OCI-LY7 (cell line): ENCODE measurements at places on chromosomes 1 and 21.

DNA sequence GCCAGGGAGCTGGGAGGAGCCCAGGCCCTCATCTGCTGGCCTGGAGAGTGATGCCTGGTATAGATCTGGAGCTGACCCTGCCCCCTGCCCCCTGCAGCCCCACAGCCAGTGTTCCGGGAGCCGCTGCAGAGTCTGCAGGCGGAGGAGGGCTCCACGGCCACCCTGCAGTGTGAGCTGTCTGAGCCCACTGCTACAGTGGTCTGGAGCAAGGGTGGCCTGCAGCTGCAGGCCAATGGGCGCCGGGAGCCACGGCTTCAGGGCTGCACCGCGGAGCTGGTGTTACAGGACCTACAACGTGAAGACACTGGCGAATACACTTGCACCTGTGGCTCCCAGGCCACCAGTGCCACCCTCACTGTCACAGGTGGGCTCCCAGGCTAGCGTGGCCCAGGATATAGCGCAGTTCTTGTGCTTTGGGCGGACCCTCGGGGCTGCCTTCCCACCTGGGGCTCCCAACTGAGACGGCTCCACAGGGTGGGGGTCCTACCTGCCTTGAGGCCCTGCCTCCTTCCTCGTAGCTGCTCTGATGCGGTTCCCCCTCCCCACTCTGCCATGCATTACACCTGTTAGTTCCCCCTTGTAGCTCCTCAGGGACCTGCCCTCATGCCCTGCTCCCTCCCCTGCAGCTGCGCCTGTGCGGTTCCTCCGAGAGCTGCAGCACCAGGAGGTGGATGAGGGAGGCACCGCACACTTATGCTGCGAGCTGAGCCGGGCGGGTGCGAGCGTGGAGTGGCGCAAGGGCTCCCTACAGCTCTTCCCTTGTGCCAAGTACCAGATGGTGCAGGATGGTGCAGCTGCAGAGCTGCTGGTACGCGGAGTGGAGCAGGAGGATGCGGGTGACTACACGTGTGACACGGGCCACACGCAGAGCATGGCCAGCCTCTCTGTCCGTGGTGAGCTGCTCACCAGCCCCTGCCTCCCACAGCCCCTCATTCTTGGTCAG lies 98.7 kb downstream of the OBSCN start:
- no peak for DNase-seq

DNA sequence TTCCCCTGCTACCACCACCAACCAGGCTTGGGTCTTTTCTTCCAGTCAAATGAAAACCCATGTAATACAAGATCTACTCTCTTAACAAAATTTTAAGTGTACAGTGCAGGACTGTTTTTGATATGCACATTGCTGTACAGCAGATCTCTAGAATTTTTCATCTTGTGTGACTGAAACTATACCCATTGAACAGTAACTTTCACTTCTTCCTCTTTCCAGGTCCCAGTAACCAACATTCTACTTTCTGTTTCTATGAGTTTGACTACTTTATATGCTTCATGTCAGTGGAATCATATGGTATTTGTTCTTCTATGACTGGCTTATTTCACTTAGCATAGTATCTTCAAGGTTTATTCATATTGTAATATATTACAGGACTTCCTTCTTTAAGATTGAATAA lies 45.3 kb upstream of the PLPPR4 start:
- no peak for DNase-seq

DNA sequence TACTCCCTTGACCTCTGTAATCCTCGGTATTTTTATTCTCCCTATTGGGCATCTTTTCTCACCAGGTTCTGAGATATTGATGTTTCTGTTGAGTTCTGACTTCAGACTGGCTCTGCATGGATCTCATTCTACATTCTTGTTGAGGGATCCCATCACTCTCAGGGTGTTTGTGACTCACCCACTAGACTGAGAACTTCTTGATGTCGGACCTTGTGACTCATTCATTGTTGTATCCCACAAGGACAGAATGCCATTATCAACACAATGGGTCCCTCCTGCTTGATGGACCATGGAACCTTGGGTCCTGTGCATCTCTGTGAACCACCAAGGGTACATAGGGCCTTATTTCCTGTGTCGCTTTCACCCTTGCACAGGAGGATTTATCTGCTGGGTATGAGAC lies 174.1 kb downstream of the PBX1 start:
- no peak for DNase-seq

DNA sequence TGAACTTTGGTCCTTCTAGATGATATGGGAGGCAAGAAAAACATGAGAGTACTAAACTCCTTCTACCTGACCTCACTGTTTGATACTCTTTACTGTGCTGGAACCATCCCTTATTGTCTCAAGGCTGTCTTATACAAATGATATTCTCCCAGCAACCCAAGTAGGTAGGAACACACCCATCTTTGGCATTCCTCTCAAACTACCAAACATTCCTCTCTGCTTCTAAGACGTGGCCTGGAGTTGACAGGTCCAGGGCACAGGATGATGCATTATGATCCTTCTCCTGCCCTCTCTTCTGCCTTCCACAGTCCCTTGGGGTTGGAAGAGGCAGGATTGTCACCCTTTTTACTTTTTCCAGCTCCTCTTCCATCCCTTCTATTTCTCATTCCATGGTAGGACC lies 90.5 kb downstream of the SPATA17 start:
- no peak for DNase-seq

DNA sequence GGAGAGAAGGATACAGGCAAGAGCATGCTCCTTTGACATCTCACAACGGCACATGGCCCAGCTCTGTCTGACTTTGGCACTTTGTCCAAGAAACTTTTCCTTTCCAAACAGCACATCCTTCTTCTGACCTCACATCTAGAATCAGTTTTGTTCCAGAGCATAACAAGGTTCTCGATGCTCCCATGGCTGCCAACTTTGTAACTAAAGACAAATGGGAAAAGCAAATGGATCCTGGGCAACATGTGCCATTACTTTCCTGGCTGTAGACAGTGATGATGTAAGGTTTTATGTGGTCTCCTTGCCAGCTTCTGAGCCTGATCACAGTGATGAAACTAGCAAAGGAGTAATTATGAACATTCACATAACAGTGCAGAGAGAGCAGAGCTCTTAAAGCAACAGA lies 171.8 kb upstream of the C1orf87 start:
- no peak for DNase-seq

DNA sequence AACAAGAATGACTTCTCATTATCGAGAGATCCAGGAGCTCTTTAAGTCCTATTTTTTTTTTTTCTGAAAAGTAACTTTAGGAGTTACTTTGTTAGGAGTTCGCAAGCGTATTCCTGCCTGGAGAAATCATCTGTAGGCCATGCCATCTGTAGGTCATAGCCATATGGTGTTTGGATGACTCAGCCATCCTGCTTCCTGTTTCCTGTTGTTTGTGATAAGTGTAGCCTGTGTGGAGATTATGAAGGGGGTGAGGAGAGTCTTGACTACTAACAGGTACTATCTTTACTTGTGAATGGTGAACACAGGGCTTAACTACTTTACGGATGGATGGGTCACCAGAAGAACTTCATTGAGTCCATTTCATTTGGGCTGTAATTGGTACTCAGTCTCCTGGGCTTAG lies 327.2 kb downstream of the PTPRU start:
- no peak for DNase-seq

- no peak for DNase-seq
These were observed 96.7 kb upstream of the KCNA3 start for GRCh38 chr1:110771245-110772022.

GRCh38 chr1:5576673-5577065 lies 415.6 kb downstream of the NPHP4 start:
- peak; percentile 1 for DNase-seq

DNA sequence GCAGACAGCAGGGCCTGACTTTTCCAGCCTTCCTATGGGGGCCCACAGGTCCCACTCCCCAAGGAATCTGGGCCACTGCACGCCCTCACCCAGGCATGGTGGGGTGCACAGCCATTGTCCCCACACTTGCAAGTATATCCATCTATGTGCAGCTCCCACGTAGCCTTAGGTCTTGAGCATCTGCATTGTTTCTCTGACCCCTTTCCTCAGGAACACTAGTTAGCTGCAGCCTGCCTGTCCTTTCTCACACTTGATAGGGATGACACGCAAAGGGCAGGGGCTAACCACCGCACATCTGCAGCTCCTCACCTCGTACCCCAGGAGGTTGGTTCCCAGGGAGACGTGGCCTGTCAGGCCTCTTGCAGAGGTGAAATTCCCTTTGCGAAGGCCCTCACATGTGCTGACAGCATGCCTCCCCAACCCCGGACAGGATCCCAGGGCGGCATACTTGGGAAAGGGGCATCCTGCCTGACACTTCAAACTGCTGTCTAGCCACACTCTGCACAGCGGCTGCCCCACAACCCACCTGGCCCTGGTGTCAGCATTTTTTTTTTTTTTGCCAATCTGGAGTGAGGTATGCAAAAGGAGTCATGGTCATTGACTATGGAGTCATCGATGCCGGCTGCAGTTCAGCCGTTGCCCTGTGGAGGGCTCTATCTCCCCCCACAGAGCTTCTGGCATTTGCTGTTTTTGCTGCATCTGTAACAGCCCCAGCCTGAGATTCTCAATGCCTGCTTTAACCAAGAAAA lies 5.0 kb downstream of the JMJD4 start:
- peak; percentile 69 for DNase-seq

DNA sequence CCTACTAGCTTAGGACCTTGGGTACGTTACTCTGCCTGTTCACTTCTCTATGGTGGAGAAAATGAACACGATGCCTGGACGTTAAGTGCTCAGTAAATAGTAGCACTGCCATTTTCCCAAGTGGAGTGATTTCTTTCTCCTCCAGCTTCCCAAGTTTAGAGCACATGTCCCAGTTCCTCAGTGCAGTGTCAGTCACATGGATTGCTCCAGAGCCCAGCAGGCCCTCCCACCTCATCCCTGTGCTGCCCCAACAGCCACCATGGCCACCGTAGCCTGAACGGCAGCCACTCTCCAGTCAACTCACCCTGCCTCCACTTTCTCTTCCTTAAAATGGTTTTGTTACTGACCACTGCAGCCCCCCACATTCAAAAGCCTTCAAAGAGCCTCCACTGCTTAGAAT lies 8.5 kb downstream of the STMN1 start:
- no peak for DNase-seq

GRCh38 chr1:94257444-94257843 lies 20.1 kb upstream of the ARHGAP29 start:
- DNase-seq: no peak

DNA sequence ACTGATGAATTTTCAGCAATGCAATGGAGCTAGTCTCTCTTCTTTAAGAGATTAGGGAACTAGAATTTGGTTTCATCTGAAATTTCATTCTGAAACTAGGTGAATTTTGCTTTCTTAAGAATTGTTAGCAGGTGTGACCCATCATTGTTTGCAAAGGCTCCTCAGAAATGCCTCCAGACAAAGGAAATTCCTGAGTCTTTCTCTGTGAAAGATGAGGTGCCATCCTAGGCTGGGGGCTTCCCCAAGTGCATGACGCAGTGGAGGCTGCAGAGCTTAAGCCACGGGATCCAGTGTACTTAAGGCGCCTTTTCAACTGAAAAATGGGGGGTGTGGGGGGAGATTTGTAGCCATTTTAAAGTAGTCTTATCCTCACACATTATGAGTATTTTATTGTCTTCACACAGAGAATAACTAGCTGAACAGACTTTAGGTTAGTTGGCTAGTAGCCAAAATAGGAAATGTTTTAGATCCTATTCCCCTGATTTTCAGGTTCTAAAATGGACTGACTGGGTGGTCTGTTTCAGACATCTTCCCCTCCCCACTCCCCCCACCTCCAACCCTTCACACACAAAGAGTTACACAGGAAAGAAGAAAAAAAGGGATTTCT lies 202.0 kb downstream of the NFIA start:
- DNase-seq: no peak

- DNase-seq: no peak
These were observed 1.8 kb downstream of the OTUD7B start for GRCh38 chr1:150008699-150009098.

DNA sequence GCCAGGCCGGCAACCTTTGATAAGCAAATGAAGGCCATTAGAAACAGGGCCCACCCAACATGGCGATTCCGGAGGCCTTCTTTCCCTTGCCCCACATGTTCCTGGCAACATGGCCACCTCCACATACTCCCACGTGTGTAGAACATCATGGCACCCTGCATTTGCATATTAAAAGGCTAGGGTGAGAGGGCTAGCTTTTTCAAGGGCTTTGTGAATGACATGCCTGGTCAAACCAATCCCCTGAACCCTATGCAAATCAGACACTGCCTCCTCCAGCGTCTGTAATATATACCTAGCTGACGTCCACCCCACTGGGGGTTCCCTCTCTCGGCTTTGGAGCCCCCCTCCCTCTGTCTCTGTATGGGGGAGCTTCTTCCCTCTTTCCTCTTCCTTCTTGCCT lies 1.6 kb downstream of the ADCY10 start:
- no peak for DNase-seq

GRCh38 chr1:25618433-25618808 lies 1.8 kb downstream of the MAN1C1 start:
- no peak for DNase-seq

- DNase-seq: no peak
These were observed 3.2 kb upstream of the IL10RB start for GRCh38 chr21:33262921-33263320.

GRCh38 chr1:235090406-235091069 lies 38.1 kb downstream of the TOMM20 start:
- no peak for DNase-seq

- DNase-seq: no peak
These were observed 110.2 kb downstream of the FCRL5 start for GRCh38 chr1:157442065-157442464.

DNA sequence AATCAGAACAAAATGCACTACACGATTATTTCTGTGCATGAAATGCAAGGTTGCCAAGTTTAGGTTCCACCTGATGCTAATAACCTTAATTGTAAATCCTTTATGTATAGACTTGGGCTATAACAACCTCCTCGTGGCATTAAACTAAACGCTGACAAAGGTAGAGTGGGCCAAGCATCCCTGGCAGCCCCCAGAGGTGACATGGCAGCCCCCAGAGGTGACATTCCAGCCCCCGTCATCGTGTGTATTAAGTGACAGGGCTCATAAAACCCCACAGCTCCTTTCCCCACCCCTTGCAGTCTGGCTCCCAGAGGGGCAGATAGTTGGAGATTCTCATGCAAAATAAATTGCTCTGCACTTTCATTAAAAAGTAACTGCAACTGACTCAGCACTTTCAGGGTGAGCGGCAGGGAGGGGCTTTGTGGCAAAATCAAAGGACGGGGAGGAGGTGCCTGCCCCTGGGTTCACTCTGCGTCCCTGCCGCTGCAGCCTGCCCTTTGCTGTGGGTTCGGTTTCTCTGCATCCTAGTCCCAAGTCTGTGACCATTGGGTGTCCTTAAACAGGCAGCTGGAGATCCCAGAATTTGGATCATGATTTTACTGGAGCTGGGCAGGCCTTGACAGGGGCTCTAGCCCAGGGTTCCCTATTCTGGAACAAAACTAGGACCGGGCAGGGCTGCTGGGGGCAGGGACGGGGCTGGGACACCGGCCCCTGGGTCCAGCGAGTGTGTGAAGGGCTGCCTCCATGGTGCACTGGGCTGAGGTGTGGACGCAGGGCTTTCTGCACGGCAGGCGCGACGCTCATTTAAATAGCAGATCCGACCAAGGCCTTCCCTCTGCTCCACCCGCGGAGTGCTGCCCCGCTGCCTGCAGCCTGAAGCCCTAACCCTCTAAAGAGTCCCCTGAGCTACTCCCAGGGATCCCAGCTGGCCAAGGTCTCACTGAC lies 234.9 kb upstream of the VAMP3 start:
- DNase-seq: no peak
